ENCODE measurements at places on chromosomes 1 and 21.

DNA sequence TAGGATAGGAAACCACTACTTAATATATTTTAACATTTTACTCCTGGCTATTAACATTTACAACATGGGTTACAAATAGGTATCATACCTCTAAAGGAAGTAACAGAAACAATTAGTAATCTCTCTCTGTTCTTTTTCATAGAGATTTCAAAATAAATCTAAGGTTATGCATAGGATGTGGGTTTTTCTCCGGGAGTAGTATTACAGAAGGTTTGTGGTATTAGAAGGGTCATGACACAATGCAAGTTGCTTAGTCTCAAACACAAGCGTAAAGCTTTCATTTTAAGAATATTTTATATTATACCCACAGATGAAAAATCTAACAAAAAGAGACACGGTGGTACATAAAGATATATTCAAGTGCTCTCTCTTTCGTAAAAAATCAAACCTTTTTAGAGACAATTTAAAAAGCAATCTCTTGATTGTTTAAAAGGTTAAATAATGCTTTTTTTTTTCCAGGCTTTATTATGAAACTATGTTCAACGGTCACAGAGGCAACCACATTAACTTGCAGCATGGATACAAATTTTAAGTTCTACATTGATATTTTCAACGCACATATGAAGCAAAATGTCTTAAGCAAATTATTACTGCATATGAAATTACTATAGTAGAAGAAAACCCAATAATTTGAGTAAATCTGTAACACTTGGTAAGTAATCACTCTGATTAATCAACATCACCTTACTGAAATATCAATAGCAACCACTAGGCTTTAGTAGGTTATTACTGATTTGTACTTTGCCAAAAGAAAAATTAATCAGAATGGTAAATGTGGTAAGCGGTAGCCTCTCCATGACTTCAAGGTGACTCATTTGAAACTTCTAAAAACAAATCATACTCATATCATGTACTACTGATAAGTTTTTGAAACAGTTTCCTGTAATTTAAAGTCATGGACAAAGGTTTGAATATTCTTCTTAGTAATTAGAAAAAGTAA is 97.4 kb upstream of the GFI1 start:
- DNase-seq = no peak

- no peak for DNase-seq
Observed at GRCh38 chr1:8678673-8679394, 138.6 kb downstream of the RERE start.

DNA sequence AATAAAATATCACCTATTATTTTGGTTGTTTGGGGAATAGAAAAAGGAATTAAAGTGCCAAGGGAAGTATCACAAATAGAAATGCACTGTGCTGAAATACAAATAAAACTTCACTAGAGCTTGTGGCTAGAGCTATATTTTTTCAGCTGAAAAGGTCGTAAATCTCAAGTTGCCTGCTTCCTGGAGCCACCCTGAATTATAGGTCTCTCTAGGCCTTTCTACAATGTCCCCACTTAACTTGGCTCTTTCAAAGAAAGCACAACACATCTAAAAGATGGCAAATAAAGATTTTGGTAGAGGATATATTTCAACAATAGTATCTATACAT is 5.0 kb upstream of the RNF2 start:
- no peak for DNase-seq

- no peak for DNase-seq
Observed at GRCh38 chr1:42282024-42282579, 52.9 kb downstream of the FOXJ3 start.

DNA sequence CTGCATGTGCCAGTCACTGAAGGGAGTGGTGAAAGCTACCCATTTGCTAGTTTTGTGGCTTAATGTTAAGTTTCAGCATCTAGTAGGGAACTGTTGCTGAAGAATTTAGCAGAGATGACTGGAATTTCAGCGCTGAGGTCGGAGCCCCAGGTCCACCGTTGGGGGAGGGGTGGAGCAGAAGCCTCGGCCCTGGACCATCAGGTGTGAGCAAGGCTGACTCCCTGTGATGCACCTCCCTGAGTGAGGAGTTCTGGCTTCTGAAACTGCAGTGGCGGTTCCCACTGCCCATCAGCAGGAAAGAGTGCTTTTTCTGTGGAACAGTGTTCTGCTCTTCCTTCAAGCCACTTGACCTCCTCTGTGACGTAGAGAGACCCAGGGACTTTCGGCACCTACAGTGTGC is 1.3 kb downstream of the NOS1AP start:
- no peak for DNase-seq

DNA sequence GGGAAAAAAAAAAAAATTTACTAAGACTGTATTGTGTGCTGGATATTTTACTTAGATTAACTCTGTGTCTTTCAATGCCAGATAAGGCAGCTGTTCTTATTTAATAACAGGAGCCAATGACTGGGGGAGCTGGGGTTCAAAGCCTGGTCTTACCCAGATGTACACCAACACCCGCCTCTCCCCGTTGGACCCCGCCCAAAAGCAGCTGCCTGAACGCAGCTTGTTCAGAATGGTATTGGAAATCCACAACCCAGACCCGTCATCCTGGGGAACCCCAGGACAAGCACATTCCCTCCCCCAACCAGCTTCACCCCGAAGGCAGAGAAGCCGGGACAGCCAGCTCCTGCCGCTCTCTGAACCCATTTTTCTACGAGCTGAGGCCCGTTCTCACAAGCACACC is 113.6 kb upstream of the TMPRSS2 start:
- no peak for DNase-seq

DNA sequence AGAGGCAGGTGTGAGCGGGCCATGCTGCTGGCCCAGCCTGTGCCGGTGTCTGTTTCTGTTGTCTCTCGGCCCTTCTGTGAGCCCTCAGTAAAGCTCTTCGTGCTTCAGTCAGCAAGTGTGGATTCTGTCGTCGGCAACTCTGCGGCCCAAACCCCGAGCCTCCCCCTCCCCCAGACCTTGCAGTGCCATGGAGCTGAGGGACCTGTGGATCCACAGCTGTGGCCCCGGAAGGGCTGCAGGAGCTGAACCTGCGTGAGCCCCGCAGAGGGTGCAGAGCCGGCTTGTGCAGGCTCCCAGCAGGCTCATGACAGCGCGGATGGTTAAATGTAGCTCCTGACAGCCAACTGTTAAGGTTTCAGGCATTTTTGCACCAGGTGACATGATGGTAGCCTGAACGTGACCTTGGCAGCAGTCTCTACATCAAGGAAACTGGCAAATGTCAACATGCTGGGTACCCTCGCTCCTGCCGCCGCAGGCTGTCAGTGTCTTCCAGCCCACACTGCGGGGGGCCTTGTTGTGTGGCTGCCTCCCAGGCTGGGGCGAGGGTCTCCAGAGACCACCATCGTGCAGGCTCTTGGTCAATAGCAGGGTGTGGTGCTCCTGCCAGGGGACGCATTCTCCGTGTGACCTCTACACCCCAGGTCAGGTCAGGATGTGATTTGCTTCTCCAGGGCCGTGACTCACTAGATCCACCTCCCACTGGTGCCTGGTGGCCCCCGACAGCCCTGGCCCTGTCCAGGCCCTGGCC is 7.0 kb downstream of the LRRC3 start:
- no peak for DNase-seq

DNA sequence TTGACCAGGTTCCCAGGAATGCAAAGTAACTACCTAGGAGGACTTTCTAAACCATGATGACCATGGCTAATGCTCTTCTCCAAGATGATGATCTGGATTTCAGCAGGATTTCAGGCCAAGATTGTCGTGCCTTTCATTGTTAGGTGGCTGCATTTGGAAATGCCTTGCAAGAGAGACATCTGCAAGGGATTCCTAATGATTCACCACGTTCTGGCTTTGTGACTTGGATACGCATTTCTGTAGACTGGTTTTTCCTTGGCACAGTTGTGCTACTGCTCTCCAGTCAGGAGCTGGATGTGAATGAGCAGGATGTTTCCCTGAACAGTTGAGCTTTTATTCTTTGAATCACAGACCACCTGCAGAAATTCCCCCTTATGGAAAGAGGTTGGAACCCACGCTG is 212.4 kb downstream of the BACH1 start:
- no peak for DNase-seq

DNA sequence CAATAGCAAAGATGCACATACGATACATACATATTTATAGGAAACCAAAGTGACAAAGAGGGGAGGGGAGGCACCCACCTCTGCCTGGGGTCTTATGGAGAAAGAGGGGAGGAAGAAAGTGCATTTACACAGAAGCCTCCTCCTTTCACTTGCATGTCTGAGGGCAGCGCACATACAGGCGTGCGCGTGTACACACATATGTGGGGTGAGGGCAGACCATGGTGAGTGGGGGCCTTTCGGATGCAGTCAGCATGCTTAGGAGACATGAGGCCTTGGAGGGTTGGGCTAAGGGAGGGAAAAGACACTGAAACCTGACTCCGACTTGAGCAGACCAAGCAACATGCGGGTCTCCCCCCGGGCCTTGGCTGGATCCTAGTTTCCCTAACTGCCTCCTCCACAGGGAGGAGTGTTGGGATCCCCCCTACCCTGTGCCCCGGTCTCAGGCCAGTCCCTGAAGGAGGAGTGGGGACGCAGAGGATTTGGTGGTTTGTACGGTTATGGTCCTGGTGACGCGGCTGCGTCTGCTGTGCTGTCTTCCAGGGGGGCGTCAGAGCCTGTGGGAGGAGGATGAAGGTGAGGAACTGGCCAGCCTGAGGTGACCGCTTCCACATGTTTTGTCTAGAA is 15.2 kb downstream of the LRRC71 start:
- DNase-seq = no peak

DNA sequence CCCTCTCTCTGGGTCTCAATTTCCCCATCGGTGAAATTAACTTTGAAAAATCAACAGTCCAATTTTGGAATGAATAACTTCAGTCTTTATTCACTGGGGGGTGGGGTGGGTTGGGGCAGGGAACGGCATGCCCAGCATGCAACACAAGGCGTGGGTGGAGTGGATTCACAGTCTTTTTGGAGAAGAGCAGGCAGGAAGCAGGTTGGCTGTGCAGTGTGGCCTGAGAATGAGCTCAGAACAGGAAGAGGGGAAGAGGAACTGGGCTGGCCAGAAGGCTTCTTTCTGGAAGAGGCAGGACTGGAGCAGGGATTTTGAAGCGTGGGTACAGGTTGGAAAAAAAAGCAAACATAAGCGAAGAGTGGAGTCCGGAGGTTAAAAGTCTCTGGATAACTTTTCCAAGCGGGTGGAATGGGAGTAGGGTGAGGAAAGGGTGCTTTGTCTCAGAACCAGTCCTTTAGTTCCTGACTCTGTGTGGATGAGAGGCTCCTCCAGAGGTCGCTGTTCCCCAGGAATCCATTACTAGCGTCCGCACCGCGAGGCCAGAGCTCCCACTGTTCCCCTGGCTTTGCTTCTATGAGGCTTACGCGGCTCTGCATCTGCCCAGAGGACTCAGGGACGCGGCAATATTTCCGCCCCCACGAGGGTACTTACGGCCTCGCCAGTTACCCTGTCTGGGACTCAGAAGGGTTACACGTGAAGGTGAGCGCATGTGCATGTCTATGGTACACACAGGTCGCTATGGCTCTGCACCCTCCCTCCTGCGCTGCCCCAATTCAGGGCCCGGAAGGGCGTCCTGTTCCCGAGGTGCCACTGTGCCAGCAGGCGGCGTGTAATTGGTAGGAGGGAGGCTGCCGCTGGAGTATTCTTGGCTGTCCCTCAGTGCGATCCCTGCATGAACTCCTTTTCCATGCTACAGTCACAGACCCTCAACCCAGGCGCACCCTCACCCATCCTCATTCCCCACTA is 5.5 kb upstream of the FOXD2 start:
- peak; percentile 64 for DNase-seq

DNA sequence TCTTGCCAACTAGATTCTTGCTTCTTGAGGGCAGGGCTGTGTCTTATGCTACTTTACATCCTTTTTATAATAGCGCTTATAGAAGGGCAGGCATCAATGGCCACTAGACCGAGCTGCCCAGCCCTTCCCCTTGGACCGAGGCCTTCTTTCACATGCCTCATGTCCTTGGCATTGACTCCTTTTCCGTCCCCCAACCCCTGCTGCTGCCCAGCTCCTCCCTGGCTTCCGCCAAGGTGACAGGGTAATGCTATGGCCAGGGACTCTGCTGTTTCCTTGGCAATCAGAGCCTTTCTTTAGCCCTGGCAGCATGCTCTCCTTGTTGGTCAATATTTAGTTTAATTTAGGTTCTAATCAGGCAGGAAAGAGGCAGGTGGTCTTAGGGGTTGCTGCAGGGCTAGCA is 48.2 kb downstream of the DDX20 start:
- DNase-seq = no peak

DNA sequence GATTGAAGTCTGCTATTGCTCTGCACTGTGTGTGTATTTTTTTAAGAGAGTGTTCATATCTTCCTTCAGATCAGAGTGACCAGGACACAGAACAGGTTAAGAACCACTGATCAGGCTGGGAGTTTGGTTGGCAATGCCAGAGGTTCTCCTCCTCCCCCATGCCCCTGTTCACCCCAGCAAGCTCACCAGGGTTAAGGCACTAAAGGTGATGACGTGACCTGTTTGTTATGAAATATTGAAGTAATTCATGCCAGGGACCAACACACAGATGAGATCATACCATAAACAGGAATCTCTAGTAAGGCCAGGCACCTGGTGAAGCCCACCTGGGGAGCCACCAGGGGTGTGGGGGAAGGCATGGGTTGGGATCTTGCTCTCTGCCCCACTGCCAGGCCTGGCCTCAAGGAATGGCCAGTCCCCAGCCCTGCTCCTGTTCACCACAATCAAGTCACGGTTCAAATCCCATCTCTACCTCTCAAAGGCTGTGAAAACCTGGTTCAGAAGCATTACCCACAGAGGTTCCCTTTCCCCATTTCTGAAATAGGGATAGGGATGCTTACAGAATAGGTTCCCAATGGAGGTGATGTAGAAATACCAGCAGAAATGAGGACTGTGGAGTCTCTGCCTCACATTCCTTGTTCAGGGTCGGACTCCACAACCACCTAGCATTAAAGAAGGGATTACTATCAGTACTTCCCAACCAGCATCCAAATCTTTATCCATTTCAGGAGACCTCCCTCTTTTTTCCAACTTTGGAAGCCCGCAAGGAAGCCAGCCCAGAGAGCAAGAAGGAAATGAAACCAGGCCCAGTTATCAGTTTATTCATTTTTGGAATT is 2.4 kb downstream of the ID3 start:
- DNase-seq = peak; percentile 24

Measured in BE2C (cell line).